NCI-H226 (cell line): ENCODE measurements at places on chromosomes 7 and 10.

DNA sequence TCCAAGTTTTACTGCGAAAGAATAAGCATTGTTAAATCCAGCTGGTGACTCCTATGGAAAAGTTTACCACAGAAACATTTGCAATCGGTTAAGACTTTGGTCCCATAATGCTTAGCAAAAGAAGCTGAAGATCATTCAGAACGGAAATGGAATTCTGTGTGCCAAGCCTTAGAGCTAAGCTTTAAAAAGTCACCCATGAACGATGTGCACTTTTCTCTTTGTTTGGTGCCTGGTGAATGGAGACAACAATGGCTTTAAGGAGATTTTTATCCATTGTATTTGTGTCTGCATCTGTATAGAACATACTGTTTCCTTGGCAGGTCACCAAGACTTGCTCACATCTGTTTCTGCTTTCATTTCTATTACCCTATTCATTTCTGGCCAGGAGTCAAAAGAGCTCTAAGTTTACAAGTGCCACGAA lies 26.3 kb upstream of the COL1A2 start:
- peak; percentile 25 for DNase-seq

GRCh38 chr7:3821488-3821887 lies 520.4 kb downstream of the SDK1 start:
- no peak for DNase-seq

- no peak for DNase-seq
Observed at GRCh38 chr10:112587729-112588128, 140.7 kb downstream of the VTI1A start.

DNA sequence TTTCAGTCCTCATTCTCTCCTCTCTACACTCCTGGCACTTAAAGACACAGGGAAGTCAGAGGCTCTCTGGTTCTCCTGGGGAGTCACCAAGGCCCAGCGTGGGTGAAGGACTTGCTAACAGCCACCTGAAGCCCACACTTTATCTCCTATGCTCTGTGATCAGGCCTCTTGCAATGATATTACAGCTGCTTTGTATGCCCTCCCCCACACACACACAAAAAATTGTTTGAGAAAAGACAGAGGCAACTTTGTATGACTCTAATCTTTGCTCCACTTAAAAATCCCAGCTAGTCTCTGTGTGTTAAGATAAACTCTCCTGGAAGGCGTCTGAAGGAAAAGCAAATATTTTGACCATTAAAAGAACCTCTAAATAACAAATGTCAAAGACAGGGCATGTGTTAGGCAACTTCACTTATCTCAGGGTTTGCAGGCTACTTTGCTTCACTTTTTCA lies 507.2 kb downstream of the TNS3 start:
- DNase-seq = no peak

DNA sequence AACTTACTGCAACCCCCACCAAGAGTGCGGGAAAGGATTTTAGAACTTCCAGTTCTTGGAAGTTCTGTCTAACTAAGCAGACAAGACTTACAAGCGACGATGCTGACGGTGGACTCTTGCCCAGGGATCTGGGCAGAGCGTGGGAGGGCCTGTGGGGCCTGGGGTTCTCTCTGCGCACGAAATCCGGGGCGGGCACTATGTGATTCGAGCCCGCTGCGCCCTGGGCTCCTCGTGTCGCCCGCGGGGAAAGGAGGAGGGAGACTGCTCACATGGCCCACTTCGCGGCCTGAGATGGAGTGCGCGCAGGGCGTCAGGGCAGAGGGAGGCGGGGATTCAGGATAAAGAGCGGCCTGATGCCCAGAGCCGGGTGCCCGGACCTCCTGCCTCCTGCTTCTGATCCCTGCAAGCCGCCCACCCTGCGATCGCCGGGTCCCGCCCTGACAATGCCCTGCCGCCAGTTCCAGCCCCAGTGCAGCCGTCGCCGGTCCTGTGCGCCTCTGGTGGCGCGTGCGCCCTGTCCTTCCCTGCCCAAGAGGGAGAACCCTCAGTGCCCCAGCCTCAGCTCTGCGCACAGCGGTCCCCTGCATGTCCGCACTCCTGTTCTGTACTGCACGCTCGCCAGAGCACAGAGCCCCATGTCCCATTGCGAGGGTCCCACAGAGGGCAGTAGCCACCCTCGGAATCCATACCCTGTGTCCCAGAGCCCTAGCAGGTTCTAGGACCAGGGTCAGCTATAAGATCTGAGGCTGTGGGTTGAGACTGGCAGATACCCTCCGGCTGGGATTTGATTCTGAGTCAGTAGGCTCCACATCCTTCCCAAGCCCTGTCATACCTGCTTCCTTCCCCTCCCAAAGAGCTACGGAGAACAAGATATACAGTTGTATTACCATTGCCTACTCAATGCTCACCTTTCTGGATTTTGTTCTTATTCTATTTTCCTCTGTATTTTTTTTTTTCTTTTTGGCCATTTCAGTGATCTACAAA lies 99.4 kb upstream of the TMEM106B start:
- DNase-seq = no peak

GRCh38 chr7:37988721-37989650 lies 68.5 kb downstream of the EPDR1 start:
- no peak for DNase-seq

DNA sequence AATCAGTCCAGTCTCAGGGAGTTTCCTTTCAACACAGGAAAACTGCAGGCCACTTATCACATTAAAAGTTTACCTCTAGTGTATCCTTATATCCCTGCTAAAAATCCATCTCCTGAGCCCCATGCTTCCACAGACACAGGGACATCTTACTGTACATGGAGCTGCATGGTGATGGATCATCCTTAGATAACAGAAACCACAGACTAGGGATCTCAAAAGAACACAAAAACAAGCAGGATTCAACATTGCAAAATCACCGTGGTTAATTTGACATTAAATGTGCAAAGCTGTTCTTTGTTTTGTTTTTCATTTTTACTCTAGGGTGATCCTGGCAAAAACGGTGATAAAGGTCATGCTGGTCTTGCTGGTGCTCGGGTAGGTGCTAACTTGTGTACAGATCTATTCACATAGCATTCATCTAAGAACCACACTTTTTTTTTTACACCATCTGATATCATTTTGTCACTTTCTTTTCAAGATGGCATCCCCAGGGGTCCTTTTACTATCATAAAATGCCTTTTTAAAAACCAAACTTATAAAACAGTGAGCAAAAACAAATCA lies 18.1 kb downstream of the COL1A2 start:
- no peak for DNase-seq

GRCh38 chr7:32427769-32428291 lies 62.4 kb downstream of the LSM5 start:
- DNase-seq = peak; percentile 30

DNA sequence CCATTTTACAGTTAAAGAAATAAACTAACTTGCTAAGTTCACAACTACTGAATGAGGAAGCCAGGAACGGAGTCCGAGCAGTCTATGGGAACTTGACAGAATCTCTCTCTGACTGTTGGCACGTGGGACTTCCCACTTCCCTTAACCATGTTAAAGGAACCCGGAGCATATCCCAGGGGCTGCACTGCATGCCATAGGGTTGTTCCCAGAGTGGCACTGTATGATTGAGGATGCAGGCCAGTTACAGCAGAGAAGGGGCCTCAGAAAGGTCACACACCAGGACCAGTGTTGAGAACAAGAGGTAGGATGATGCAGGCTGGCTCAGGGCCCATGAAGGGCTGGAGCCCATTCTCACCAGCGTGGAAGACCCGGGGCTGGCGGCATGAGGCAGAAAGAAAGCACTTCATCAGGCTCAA lies 201.8 kb downstream of the NSUN6 start:
- no peak for DNase-seq

GRCh38 chr10:297567-297966 lies 162.3 kb downstream of the ZMYND11 start:
- DNase-seq = no peak

DNA sequence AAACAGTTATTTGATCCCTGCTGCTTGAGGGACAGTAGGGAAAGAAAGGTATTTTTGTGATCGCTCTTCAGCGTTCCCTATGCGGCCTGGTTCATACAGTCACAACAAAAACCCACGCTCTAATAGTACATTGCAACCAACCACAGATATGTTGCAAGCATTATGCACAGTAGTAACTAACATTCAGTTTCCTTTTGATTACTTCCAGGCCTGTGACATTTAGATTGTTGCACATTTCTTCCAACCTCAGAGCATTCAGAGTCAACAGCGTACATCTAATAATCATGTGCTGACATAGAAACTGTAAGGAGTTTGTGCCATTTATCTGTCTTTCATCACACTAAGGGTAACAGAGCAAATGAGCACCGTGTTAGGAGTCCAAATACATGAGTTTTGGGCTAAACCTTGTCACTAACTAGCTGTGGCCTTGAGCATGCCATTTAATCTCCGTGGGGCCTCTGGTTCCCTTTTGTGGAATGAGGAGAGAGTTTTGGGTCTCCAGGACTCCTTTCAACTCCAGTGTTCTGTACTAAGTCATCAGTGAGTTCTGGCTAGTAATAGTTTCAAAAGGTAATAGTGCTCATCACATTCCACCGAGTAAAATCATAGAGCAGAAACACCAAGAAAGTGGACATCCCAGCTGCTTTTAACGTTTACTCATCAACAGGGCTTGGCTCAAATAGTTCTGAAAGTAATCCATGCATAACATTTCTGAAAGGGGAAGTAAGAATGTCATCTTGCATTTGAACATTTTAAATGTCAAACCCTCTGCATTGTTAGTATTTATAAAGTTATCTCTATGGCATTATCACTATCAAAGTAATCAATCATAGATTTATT lies 99.0 kb upstream of the FZD1 start:
- DNase-seq = peak; percentile 70

DNA sequence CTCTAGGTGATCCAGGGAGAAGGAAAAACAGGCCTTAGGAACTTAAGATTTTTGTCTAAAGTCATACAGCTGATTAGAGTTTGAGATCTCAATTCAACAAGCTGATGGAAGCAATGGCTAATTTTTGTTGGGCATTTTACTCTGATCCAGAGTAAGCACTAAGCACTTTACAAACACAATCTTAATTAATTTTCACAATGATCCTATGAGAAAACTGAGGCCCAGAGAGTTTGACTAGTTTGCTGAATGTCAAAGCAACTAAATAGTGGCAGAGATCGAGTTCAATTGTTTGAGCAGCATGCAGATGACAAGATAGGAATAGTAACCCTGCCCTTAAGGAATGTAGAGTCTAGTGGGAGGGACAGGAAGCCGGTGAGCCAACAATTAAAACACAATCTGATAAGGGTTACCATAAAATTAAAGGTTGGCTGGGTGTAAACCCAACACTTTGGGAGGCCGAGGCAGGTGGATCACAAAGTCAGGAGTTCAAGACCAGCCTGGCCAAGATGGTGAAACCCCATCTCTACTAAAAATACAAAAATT lies 13.5 kb upstream of the RPEL1 start:
- no peak for DNase-seq

- no peak for DNase-seq
Observed at GRCh38 chr7:80443325-80443724, 68.5 kb downstream of the GNAT3 start.

- DNase-seq = no peak
Observed at GRCh38 chr10:88168171-88169036, 305.0 kb downstream of the PTEN start.

- DNase-seq = no peak
Observed at GRCh38 chr7:107838024-107838601, 35.1 kb upstream of the SLC26A3 start.

DNA sequence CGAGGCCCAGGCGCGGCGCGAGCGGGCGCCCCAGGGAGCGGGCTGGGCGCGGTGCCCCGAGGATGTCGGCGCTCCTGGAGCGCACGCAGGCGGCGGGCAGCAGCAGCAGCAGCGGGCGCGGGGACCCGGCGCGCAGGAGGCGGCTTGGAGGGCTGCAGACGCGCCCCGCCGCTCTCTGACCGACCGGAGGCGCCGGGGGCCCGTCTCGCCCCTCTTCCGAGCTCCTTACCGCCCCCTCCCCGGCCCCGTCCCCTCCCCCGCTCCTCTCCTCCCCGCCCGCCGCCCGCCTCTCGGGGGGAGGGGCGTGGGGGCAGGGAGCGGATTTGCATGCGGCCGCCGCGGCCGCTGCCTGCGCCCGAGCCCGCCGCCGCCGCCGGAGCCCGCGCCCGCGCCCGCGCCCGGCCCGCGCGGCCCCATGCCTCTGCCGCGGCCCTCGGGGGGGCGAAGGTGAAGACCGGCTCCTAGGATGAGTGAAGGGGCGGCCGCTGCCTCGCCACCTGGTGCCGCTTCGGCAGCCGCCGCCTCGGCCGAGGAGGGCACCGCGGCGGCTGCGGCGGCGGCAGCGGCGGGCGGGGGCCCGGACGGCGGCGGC lies at the start of gene NRG3:
TSS of gene NRG3 (plus strand) at position 320 of the 592 bp plus-strand sequence.
- no peak for DNase-seq

- DNase-seq = no peak
Observed at GRCh38 chr7:152014722-152015121, 10.8 kb upstream of the GALNT11 start.

DNA sequence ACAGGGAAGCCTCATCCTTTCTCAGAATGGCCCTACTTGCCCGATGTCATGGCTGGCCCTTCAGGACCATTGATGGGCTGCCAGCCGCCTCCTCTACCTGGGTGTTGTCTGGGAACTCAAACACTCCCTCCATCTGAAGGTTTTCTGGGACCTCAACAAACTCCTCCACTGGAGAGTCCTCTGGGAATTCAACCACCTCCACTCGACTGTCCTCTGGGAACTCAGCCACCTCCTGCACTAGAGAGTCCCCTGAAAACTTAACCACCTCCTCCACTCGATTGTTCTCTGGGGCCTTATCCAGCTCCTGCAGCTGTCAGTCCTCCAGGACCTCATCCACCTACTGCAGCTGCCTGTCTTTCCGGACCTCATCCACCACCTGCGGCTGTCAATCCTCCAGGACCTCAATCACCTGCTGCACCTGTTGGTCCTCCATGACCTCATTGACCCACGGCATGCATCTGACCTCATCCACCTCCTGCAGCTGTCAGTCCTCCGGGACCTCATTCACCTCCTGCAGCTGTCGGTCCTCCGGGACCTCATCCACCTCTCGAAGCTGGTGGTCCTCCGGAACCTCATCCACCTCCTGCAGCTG lies 37.1 kb downstream of the MAT1A start:
- DNase-seq = no peak

GRCh38 chr7:16189026-16189715 lies 232.2 kb downstream of the CRPPA start:
- peak; percentile 55 for DNase-seq

DNA sequence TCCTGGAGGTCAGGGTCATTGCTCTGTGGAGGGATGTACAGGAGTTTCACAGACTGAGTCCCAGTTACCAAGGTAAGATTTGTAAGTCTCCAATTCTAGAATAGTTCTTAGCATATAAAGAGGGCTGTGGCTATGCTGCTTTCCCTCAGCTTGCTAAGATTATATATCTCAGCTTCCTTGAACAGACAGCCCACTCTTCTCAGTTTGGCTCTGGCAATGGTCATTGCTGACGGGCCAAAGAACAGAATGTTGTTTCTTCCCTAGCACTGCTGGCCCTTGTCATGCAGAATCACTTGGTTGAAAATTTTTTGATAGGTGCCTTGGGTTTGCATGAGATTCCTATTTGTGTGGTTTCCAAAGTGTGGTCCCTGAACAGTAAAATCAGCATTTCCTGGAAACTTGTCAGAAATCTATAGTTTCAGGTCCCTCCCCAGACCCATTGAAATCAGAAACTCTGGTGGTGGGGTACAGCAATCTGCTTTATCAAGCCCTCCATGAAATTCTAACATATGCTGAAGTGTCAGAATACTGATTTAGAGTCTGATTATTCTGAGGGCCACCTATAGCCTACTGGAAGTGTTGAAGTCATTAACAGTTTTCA lies 38.2 kb downstream of the NRBF2 start:
- no peak for DNase-seq

- DNase-seq = peak; percentile 15
Observed at GRCh38 chr10:12042409-12042796, 206 bp downstream of the UPF2 start.

- DNase-seq = peak; percentile 74
Observed at GRCh38 chr7:134174795-134175261, 47.7 kb downstream of the LRGUK start.

- DNase-seq = peak; percentile 44
Observed at GRCh38 chr7:34059136-34059828, 153.9 kb downstream of the BMPER start.
